MV-4-11 (cell line): ENCODE measurements at places on chromosomes 5 and 9.

DNA sequence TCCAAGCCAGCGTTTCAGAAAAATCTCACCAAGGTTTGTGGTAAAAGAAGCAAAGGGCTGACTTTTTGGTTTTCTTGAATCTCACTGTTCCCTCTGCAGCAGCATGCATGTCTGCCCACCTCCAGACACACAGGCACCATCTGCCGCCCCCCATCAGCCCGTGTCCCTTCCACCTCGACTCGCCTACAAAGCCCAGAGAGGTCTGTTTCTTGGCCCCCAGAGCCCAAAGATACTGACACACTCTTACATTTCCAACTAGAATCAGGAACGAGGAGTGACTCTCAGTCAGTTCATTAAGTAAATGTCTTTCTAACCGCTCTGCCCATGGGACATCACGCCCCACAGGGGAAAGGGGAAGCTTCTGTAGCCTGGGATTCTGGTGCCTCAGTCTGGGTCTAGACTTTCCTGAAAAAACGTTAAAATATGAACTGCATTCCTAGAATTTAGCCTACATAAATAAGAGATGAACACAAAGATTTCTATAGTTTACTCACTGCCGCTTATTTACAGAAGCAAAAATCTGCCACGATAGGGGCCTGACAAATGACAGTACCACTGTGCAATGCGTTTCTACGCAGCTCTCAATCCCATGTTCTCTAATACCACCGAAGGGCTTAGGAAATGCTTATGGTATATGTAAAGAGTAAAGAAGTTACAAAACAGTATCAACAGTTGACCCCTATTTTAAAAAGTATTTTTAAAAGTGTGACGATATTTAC is 4.1 kb downstream of the IL4 start:
- no peak for DNase-seq

DNA sequence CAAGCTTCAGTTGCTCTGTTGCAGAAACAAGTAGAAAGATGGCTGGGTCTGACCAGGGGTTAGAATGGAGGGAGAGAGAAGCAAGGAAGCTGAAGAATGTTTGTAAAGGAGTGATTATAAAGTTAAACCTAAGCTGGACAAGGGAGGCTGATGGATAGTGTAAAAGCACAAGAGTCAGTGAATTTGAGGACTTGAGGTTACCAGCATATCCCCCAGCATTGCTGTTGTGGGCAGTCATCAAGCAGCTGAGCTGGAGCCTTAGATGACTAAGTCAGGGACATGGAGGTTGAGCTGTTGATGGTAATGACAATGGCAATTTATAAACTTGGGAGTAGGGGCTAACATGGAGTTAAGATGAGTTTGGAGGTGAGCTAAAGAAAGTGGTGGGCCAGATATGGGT is 131.5 kb downstream of the ERCC6L2 start:
- DNase-seq, result no peak

DNA sequence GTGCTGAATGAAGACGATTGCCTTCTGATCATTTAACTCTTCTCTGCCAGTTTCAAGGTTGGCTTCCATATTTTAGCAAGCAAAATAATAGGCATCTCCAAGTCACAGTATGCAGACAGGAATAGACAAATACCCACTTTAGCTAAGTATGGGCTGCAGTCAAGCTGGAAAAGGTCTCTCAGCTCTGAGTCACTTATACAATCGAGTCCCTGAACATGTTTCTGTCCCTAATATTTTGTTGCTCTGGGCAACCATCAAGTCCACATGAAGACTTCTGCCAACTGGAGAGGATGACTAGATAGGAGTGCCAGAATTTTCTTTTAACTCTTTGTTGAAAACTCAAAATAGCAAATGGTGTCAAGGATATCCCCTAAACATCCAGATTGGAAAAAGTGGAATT is 575.3 kb downstream of the RAB3C start:
- DNase-seq, result no peak

DNA sequence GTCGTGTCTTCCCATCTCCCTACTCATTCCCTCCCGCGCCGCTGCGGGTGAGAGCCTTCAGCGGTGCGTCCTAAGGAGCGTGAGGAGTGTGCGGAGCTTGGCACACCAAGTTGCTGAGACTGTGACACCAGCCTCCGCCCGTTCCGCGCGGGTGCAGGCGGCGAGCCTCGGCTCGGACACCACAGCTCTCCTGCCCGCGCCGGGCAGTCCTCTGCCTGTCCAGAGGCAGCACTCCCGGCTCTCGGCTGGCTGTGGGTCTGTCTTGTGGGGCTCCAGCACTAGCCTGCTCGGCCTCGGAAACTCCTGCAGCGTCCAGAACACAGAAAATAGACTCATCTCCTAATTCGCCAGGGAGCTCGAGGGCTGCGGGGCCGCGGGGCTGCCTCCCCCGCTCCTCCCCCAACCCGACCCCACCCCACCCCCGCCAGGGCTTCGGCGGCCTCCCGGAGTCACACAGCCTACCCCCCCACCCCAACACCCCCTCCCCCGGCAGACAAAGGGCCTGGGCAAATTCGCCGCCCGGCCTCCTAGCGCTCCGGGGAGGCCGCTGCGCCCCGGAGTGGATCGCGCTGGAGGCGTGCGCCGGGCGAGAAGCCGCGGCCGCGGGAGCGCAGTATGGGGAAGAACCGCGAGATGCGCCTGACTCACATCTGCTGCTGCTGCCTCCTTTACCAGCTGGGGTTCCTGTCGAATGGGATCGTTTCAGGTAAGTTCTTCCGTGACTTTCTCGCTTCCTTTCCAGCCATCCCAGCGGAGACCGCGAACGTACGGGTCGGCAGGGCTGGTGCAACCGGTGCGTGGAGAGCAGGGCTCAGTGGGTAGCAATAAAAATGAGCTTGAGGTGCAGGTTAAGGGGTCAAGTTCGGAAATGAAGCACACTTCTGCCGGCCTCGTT is at the start of gene ADAMTS19:
TSS of gene ADAMTS19 (plus strand) at position 522 of the 895 bp plus-strand sequence. CDS start at position 616, 94 bp downstream.
- DNase-seq, result no peak

DNA sequence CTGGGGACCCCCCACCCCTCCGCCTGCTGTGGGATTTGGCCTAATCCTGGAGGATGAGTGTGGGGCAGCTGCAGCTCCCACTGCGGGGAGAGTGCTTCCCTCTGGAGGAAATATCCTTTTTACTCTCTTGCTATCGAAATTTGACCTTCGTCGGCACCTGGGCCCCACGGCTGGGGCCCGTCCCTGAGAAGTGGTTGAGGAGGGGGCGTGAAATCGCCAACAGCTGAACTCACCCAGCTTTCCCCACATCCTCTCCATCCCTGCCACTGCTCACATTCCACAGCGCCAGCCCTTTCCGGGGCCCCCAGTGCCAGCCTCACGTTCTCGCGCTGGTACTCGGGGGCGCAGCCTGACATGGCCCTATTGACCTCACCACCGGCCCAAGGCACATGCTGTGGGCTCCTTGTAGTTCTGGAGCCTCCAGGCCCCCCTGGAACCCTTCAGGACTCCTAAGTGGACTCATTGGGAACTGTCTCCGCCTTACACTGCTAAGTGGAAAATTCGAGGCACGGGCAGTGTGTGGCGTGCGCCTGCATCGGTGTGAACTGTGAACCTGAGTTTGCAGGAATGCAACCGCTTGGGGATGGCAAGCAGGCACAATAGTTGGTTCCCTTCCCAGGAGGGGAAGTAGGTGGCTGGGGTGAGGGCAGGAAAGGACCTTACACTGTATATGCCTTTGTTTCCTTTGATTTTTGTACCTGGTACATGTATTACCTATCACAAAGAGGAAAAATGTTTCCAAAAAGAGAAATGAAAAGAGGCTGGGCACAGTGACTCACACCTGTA is 19.2 kb downstream of the FGFR4 start:
- no peak for DNase-seq

- DNase-seq, result no peak
Measured at GRCh38 chr5:81698813-81699212, 52.1 kb downstream of the SSBP2 start.
